ENCODE measurements at places on chromosomes 12 and 14. TPM values are rescaled to one million over a fixed set of nuclear protein-coding genes. Genes with fewer than 3 reads are reported as not detected.

- DNase-seq, result no peak
Observed at GRCh38 chr12:47735649-47736048, 10.4 kb upstream of the ENDOU start.

GRCh38 chr14:30345511-30345910 lies 213.4 kb upstream of the G2E3 start:
- DNase-seq, result no peak

DNA sequence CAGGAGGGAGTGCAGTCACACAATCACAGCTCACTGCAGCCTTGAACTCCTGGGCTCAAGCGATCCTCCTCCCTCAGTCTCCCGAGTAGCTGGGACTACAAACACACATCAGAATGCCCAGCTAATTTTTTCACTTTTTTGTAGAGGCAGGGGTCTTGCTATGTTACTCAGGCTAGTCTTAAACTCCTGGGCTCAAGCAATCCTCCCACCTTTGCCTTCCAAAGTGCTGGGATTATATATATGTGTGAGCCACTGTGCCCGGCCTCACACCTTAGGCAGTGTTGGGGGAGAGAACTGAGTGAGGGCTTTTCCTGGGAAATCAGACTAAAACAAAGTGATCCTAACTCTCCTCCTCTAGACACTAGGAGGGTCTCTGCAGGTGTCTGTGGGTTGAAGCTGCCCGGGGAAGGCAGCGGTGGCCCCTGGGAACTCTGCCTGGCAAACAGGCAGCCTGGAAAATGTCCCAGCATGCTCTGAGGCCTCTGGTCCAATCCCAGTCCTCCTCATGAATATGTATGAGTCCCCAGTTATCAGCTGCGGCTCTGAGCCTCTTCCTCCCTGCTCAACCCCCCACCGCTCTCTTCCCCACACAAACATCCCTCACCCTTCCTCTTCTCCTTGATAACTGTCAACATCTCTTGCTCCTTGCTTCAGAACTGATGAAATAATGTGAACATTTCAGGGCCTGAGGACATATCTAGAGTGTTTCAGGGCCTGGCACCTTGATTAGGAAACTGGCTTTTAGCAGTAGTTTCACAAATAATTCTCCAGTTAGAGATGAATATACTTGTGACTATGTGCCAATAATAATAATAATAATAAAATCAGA lies 7.9 kb upstream of the NAA25 start:
- DNase-seq, result peak; percentile 70

DNA sequence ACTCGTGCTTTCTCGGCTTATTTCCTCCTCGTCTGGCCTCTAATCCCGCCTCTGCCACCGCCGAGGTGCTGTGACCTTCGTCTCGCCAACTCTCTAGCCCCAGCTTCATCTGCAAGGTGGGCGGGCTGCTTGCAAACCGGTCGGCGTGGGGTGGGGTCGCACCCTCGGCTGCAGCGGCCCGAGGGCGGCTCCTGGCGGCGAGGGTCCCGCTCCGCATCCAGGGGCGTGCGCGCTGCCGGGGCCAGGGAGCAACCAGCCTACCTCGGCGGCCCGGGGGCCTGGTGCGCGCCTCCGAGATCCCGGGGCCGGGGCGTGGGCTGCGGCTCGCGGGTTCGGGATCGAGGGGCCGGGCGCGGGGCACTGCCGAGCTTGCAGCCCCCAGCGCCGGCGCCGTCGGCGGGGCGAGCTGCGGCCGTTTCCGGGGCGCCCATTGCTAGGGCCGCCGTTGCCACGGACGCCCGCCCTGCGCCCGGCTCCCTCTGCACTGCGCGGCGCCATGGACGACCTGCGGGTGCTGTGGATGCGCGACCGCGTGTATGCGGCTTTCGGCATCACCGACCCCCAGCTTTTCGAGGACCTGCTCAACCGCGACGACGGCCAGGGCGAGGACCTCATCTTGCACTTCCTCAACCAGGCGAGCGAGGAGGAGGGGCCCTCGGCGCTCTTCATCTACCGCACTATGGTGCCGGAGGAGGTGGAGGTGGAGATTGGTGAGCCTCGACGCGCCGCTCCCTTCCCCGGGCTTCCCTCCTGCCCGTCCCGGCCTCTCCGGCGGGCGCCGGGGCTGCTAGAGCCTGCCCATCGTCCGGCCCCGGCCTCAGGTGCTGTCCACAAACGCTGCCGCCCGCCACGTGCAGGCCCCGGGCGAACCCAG lies at the start of gene DNAH10:
TSS of gene DNAH10 (plus strand) at position 461 of the 874 bp plus-strand sequence. CDS start at position 497, 36 bp downstream.
- DNase-seq, result peak; percentile 56

DNA sequence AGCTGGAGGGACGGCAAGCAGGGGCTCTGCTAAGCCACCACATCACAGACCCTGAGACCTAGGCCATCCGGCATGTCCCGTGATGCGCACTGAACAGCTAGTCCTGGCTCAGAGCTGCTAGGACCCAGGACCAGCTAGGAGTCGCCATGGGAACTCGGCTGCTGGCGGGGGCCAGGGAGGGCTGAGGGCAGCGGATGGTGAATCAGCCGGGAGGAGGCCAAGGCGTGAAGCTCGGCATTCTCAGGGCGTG lies 5.1 kb downstream of the AHNAK2 start:
- peak; percentile 97 for DNase-seq

- no peak for DNase-seq
Observed at GRCh38 chr14:64790478-64790877, 86.3 kb downstream of the PLEKHG3 start.

DNA sequence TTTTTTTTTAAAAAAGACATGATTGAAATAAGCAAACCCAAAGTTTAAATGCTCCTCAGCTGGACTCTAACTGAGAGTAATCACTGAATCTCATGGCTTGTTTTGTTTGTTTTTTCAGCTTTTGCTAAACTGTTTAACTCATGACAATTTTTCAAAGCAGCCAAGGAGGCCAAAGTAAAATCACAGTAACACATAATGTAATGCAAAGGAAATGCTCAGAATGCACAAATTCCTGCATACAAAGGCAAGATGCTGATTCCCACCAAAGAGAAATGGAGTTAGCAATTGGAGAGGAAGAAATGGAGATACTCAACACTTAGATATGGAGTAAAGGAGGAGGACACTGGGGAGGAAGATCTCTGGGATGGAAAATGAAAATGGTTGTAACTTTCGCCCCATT lies 126.2 kb upstream of the SOX5 start:
- no peak for DNase-seq

GRCh38 chr12:87953256-87953860 lies 75.8 kb downstream of the C12orf50 start:
- DNase-seq, result no peak

DNA sequence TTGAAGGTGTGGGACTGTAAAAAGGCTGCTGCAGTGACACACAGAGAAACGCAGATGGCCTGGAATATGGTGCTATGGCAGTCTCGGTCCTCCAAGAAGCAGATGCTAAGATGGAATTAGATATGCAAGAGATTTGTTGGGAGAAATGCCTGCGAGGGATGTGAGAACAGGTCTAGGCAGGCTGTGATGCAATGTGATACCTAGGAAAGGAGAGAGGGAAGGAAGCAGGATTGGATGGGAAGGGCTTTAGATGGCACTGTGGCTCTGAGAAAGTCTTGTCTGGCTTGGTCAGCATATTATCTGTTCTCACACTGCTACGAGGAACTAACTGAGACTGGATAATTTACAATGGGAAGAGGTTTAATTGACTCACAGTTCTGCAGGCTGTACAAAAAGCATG lies 374.4 kb downstream of the BCAT1 start:
- DNase-seq, result no peak

DNA sequence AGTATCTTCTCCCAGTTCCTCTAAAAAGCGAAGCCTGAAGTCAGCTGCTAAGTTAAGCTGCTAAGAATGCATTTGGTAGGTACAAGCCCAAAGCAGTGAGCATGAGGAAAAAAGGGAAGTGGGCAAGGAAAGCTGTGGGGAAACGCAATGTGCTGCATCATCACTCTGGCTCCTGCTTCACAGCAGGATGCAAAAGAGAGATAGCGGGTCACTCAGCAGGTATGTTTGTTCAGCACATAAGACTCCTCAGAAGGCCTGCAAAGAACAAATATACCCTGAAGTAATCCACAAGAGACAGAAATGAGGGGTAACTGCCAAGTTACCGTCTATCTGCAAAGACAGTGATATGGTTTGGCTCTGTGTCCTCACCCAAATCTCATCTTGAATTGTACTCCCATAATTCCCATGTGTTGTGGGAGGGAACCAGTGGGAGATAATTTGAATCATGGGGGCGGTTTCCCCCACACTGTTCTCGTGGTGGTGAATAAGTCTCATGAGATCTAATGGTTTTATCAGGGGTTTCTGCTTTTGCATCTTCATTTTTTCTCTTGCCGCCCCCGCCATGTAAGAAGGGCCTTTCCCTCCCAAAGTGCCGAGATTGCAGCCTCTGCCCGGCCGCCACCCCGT lies 127.4 kb upstream of the EGLN3 start:
- DNase-seq, result no peak

DNA sequence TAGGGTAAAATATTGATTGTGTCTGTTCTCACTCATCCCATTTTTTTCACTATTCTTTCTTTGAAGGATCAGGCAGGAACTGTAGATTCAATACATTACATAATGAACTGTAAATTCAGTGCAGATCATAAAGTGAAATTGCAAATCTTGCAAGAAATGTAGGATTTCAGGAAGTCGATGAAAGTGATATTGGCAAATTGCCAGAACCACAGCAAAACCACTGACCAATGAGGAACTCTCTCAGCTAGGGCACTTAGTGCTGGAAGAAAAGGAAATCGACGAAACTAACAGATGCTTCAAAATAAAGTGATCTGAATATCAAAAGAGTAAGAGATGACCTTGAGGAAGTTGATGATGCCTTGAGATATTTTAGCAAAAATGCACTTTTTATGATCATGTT lies 157.6 kb downstream of the AACS start:
- no peak for DNase-seq

DNA sequence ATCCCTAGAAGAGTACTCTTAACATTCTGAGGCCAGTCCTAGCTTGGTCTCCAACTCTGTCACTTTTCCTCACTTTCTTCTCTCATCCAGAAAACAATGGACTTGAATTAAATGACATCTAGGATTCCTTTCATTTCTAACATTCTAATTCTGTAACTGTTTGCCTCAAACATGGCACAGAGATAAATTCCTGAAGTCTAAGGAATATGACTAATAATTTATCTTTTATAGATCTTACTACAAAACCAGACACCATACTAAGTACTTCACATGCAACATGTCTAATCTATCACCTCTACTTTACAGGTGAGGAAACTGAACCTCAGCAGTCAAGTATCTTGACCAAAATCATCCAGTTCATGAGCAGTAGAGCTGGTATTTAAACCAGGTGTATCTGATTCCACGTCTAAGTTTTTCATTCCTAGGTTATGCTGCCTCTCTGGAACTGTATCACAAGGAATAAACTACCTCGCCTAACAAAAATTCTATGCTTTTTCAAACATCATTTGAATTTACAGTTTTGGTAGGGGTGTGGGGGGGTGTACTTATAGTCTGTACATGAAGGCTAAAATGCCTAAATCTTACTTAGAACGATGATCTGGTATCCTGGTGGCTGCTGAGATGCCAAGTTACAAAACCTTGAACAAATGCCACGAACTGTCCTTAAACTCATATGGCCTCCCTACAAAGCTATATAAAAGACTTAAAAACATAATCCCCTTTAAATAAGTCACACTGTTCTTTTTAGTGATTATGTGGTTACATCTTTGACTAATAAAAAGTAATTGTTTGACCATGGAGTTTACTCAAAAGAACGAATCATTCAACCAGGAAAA lies 41.6 kb downstream of the ATXN2 start:
- no peak for DNase-seq

GRCh38 chr14:92348154-92348553 lies 25.2 kb downstream of the SLC24A4 start:
- DNase-seq, result no peak

DNA sequence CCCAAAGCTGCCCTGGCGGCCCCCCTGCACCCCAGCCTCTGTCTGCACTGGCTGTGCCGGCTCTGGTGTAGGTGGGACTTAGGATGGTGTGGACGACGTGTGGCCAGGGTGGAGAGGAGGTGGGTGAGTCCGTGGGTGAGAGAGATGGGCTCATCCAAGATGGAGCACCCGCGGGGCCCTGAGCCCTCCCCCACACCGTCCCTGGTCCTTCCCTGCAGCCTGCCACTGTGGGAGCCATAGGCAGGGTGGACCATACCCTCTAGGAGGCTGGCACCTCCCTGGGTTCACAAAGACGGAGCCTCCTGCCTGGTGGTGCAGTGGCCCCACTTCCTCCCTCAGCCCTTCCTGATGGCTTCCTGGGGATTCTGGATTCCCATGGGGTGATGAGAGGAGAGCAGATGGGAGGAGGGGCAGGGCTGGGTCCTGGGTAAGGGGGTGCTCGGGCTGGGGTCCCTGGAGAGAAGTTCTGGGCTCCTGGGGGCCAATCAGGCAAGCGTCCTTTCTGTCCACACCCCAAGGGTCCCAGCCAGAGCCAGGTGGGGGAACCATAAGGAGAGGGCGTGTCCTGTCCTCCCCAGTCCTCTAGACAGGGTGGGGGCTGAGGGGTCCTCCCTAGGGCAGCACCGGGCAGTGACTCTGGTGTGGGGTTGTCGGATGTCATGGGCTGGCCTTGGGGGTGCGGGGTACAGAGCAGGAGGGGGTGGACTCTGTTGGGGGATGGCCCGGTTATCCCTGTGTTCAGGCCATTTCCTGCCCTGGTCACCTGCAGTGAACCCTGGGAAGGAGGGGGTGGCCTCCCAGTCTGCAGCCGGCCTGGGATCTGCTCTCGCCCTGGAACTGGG lies 384.8 kb downstream of the TMEM121 start:
- no peak for DNase-seq

- peak; percentile 83 for DNase-seq
Observed at GRCh38 chr12:27464220-27464554, 17.7 kb downstream of the SMCO2 start.

DNA sequence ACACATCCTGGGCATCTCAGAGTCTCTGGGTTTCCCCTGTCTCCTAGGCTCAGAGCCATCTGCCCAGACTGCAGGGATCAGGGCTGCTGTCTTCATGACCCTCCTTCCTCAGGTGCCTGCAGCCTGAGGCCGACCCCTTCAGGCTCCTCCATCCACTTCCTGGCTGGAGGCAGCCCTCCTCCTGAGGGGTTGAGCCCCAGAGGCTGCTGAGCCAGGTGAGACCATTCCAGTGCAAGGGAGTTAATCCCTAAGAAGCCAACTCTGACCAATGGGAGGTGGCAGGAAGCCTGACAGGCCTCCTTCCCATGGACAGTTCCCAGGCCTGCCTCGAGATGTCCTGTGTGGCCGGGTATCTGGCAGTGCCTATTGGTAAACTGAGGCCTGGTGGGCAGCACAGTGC lies 8.4 kb upstream of the PPP4R4 start:
- DNase-seq, result no peak

DNA sequence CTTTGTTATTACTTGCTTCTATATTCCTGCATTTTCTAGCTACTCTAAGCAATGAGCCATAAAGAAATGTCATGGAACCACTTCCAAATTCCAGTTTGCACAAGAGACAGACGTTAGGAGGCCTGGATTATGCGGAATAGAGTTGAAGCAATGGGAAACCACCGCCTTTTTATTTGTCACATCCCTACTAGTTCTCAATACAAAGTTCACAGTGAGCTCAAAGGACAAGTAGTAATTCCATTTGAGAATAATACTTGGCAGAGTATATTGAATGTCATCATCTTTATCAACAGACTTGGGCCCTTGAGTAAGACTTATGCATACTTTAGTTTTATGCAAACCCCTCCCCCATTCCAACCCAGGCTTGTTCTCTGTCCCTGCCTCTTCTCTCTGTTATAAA lies 3.7 kb upstream of the SLC15A5 start:
- no peak for DNase-seq

GRCh38 chr12:71981149-71981548 lies 42.5 kb downstream of the TPH2 start:
- DNase-seq, result no peak

GRCh38 chr12:106239951-106240335 lies 7.9 kb downstream of the CKAP4 start:
- no peak for DNase-seq

The TC2N gene
- 48.2 TPM for total RNA-seq

The SAMD15 gene
- total RNA-seq, result 0.16 TPM

The ACVRL1 gene
- 113 TPM for total RNA-seq

The ATL1 gene
- 9.1 TPM for total RNA-seq

The NFE2 gene
- not detected for total RNA-seq
